Spleen (tissue), 13 donors: ENCODE measurements at places on chromosomes 1 and 21. TPM values are rescaled to one million over a fixed set of nuclear protein-coding genes. Genes with fewer than 3 reads are reported as not detected.

DNA sequence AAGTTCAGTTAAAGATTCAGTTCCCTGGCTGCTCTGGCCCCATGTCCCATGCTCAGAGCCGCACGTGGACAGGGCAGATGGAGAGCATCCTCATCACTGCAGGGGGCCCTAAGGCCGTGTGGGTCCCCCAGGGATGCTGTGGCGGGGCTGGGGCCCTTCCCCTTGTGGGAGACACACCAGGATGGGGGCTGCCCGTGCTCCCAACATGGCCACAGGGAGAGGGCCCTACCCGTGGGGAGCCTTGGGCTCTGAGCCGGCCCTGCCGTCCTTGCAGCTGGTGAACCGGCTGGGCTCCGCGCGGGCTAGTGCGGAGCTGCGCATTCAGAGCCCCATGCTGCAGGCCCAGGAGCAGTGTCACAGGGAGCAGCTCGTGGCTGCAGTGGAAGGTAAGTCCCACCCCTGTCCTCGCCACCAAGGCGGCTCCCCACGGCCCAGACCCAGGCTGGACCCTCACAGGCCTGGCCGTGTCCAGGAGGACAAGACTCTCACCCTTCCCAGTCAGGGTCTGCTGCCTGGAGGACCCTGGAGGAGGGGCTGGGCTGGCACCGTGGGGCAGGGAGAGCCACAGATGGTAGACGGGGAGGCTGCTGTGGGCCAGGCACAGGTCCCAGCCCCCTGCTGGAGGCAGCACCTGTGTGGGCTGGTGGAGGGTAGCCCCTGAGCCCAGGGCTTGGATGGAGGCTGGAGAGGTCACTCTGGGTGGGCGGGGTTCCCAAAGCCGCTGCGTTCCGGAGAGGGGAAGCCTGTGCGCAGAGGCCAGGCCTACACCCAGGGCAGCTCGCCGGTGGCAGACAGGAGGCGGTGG lies 53.8 kb downstream of the TRIM11 start:
- H3K27ac ChIP-seq: no peak overlapping the region
- H3K36me3 ChIP-seq: no peaks in the 10 kb centered on the region
- no peak overlapping the region for H3K4me3 ChIP-seq
- no peaks in the 10 kb centered on the region for H3K27me3 ChIP-seq

GRCh38 chr1:160373696-160374095 lies 6.8 kb downstream of the NHLH1 start:
- no peak overlapping the region for H3K4me3 ChIP-seq
- H3K36me3 ChIP-seq: no peaks in the 10 kb centered on the region
- DNase-seq: no peak
- peaks cover 18% of the 10 kb centered on the region for H3K4me1 ChIP-seq
- H3K27me3 ChIP-seq: peaks cover 13% of the 10 kb centered on the region
- H3K27ac ChIP-seq: no peak overlapping the region

The YIPF1 gene
- total RNA-seq: 23.3 TPM

DNA sequence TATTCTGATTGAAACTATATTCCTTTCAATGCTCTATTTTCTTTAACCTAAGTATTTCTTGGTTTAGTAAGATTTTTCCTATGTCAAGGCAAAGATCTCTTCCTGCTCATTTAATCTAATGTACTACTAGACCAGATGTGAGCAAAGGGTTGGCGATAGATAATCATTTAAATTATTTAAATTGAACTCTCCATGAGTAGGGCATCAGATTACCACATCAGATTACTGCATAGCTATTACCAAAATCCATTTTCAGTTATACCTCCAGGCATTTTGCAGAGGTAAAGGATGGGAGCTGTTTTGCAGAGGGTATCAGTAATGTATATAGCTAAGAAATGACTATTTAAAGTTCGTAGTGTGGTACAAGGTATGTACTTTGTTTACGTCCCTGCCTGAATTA lies 607.9 kb downstream of the PTPRC start:
- H3K36me3 ChIP-seq: no peaks in the 10 kb centered on the region
- no peaks in the 10 kb centered on the region for H3K4me1 ChIP-seq
- H3K27ac ChIP-seq: no peak overlapping the region
- DNase-seq: no peak
- no peaks in the 10 kb centered on the region for H3K27me3 ChIP-seq
- H3K4me3 ChIP-seq: no peak overlapping the region

The RNU1-4 gene
- 7,912 TPM for total RNA-seq

DNA sequence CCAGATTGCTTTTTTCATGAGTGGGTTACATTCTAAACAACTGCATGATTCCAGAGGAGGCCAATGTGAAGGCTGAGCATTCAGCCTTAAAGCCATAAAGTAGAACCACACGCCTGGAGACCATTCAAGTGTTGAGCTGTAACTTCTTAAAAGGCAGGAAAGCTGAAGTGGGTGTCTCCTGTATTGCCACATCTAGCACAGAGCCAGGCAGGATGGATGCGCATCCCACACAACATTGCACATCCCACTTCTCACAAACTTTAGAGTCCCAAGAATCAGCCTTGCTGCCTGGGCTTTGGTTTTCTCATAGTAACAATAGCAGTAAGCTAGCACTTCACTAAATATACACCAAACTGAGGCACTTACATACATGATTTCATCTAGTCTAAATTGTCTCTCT lies 151.7 kb downstream of the DAB1 start:
- H3K27ac ChIP-seq: no peak overlapping the region
- no peaks in the 10 kb centered on the region for H3K36me3 ChIP-seq
- H3K27me3 ChIP-seq: peaks cover 4% of the 10 kb centered on the region
- no peak for DNase-seq
- no peaks in the 10 kb centered on the region for H3K4me1 ChIP-seq

The TCEA3 gene
- 9.7 TPM for total RNA-seq

The CCDC190 gene
- not detected for total RNA-seq

- no peak overlapping the region for H3K4me3 ChIP-seq
- no peak for DNase-seq
- no peaks in the 10 kb centered on the region for H3K36me3 ChIP-seq
- H3K27me3 ChIP-seq: no peaks in the 10 kb centered on the region
These were observed 226.9 kb upstream of the NRIP1 start for GRCh38 chr21:15291621-15292266.
